ENCODE measurements at places on chromosomes 4 and X. TPM values are rescaled to one million over a fixed set of nuclear protein-coding genes. Genes with fewer than 3 reads are reported as not detected.

DNA sequence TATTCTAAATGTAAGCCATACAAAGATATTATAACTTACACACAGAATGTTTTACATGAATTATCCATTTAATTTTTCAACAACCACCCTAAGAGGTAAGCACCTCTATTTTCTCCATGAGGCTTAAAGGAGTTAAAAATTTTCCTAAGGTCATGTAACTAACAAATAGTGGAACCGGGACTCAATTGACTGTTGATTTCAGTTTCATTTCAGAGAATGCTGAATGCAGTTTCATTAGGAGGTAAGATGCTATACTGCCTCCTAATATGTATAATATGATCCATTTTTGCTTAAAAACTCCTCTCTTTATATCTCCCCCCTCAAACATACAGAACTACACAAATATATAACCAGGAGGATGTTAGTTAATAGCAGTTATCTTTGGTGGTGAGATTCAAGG, 29.1 kb downstream of the PHKA1 start:
- no peak for DNase-seq

- DNase-seq, result no peak
These were observed 922.6 kb upstream of the SLIT2 start for GRCh38 chr4:19329077-19329476.

GRCh38 chr4:138407329-138407728, 165.2 kb upstream of the SLC7A11 start:
- DNase-seq, result no peak

GRCh38 chrX:40201329-40201885, 103.6 kb upstream of the BCOR start:
- DNase-seq, result no peak

GRCh38 chr4:176794151-176794550, 1.4 kb upstream of the VEGFC start:
- no peak for DNase-seq

RTL3 gene
- total RNA-seq, result not detected

GRCh38 chr4:149719806-149720205, 95.8 kb downstream of the IQCM start:
- no peak for DNase-seq

GRCh38 chr4:94390804-94391410, 48.3 kb upstream of the HPGDS start:
- DNase-seq, result no peak

SPIN2A gene
- 4.5 TPM for total RNA-seq

- DNase-seq, result no peak
These were observed 57.4 kb downstream of the RAPGEF2 start for GRCh38 chr4:159160242-159160641.

MSANTD1 gene
- total RNA-seq, result 0.99 TPM

DNA sequence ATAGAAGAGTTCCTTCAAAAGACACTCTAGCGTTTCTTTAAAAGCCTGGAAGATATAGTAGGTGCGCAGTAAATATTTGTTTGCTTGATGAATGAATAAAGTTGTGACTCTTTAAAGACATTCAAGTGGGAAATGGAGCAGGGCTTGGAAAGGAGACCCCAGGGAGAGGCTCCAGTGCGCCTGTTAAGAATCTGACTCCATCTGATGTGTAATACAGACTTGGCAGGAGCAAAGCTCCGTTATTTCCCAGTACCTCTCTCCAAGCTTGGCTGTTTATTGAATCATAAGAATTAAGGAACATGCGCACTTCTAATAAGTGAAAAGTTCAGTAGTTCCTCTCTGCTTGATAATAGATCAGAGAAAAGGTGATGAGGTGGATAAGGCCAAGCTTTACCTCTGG, 18.8 kb upstream of the KLHL8 start:
- no peak for DNase-seq

MAGEE1 gene
- total RNA-seq, result 7.3 TPM

GRCh38 chrX:136652822-136653723, 5.1 kb downstream of the CD40LG start:
- no peak for DNase-seq

DNA sequence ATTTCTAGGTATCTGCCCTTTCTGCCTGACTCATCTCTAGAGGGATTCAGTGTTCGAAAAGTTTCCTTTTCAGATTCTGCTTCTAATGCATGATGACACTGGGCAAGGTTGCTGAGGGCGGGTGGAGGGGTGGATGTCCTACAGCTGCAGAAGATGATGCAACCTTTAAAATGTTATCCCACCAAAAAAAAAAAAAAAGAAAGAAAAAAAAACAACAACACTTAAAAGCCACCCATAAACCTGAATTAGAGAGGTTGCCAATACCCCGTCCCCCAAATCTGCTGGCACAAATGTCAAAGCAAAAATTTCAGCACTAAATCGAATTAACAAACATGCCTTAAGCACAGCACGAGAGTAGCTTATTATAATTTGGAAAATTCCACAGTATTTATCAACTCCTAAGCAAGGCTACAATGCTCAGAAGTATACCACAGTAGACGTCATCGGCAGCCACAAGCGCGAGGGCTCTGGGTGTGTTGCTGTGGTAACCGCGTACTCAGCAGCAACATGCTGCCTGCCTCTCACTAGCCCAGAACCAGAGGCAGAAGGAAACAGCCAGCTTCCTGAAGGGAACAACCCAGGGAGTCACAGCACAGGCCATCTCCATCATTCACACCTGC, 167.5 kb upstream of the MAP3K15 start:
- peak; percentile 19 for DNase-seq

GRCh38 chrX:113906168-113906567, 677.7 kb upstream of the HTR2C start:
- no peak for DNase-seq

PNMA3 gene
- 5.8 TPM for total RNA-seq

- no peak for DNase-seq
These were observed 277.2 kb downstream of the CXXC4 start for GRCh38 chr4:104217526-104217925.

VSIG1 gene
- 0.76 TPM for total RNA-seq

EREG gene
- 0.09 TPM for total RNA-seq
